Umbilical cord (tissue), 2 donors: ENCODE measurements at places on chromosomes 16 and 17.

DNA sequence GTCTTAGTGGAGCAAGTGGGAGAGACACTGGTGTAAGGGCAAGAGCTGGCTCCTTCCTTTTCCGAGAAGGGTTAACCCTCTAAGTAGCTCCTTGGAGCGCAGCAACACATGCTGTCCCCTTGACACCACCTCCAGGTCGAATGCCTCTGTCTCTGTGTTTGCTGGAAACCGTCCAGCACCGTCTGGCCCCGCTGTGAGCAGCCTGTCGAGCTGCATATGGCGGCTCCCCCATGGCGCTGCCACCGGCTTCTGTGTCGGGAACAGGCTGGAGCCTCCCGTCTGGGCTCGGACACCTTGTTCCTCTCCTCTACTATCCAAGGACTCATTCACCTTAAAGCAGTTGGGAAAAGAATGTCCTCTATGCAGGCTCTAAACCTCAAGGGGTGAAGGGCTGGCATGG is 28.9 kb upstream of the WSCD1 start:
- DNase-seq, result no peak

DNA sequence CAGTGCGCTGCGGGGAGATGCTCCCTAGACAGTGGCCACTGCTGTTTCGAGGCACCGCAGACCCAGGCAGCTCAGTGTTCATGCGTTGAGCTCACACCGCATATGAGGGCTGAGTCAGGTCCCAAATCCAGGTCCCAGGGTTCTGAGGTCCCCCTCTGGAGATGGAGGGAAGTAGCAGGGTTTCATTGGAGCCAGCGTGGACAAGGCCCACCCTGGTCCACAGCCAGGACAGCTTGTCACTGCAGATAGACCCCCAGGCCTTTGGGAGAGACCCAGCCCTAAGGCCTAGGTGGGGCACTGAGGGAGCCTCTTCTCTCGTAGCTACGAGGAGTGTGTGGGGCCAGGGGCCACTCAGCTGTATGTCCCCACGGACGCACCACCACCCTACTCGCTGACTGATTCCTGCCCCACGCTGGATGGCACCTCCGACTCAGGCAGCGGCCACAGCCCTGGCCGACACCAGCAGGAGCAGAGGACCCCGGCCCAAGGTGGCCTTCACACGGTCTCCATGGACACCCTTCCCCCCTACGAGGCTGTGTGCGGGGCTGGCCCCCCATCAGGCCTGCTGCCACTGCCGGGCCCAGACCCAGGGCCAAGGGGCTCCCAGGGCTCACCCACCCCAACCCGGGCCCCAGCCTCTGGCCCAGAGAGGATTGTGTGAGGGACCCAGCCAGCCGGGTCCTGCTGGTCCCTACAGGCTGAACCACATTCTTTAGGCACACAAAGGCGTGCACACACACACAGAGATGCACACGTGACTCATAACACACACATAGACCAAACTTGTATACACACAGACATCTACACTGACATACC is 53.4 kb downstream of the BEAN1 start:
- DNase-seq, result peak; percentile 51

- peak; percentile 75 for DNase-seq
Measured at GRCh38 chr17:73017658-73018057, 74.8 kb downstream of the SLC39A11 start.

DNA sequence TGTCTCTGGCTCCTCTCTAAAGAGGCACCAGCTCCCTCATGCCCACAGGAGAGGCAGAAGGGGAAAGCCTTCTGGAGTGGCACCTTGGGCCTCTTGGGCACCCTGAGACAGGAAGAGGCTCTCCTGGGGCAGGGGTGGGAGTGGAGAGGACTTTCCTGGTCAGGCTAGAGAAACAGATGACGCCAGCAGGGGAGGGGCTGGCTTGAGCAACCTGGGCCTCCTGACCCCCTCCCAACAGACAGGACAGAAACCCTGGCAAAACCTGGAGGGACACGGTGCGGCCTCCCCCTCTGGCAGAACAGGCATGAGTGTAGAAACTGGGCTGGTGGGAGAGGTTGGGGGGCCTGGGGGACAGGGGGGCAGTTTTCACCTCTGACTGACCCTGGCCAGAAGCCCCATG is 6.1 kb downstream of the SMIM5 start:
- no peak for DNase-seq

GRCh38 chr16:66306366-66307150 is 59.9 kb upstream of the CDH5 start:
- no peak for DNase-seq

DNA sequence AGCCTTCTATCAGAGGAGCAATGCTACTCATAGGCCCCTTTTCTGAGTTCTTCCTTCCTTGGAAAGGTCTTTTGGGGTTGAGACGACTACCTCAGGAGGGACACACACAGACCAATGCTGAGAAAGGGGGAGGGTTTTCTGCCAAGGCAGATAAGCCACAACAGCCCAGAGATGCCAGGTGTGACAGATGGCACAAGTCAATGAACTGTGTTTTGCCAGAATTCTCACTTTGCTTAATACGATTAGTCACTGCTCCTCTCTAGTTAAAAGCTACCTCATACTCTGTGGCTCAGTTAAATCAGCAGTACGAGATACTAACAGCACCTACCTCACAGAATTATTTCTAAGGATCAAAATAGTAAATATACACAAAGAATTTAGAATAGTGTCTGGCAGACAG is 8.0 kb downstream of the BRD7 start:
- DNase-seq, result no peak

DNA sequence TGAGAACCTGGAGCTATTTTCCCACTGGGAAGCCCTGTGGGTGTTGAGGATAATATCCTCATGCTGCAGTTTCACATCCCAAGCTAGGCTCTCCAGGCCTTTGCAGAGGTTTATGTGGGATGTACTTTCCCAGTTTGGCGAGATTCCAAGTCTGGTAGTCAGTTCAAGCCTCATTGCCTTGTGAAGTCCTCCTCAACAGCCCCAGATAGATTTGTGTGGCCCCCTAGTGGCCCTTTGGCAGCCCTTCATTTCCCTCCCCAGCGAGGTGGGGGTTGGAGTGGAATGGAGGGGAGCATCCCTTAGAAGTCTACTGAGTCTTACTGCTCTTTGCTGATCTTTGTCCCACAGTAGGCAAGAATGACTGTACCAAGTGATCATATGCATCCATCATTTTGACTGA is 137.9 kb downstream of the CDH11 start:
- DNase-seq, result peak; percentile 88

DNA sequence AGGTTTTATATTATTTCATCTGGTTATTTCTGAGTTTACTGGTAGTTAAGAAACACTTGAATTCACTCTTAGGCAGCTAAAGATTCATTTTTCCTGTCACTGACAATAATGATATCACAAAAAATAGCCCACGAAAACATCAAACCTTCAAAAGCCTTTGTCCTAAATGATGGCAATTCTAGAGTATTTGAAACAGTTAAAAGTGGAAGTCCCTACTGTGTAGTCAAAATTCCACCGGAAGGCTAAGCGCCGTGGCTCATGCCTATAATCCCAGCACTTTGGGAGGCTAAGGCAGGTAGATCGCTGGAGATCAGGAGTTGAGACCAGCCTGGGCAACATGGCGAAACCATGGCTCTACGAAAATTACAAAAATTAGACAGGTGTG is 103.5 kb downstream of the HIC1 start:
- DNase-seq, result no peak

DNA sequence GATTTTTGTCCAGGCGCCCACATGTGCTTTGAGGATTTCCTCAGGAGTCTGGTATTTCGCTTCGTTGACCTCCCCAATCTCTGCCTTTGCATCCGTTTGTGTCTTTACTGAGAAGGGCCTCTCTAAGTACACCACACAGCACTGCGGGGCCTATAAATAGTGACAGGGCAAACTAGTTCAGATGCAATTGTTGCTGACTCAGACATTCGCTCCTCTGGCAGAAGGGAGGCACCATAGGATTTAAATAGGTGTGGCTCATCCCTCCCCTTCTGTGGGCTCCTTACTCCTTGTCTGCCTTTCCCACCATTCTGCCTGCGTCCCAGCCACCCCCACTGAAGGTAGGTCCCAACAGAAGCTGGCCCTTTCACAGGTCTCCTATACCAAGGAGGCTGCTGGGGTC is 192.3 kb downstream of the SHISA9 start:
- DNase-seq, result peak; percentile 54

- no peak for DNase-seq
Measured at GRCh38 chr16:78098087-78098486, 1.4 kb upstream of the WWOX start.

DNA sequence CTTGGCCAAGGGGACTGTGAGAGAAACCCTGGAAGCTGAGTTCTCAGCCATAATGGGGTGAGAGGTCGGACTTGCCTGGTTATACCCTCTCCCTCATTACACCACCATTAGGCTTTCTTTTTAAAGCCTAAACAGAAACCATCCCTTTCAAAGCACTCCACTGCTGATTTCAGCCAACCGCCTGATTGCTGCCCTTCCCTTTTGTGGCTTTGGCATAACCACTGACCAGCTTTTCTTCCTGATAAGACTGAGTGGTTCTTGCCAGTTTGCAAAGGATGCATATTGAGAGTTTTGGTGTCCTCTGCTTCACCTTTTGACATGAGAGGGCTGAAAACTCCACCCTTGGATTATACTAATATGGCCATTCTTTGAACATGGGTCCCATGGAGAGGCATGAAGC is 308.2 kb upstream of the GOT2 start:
- no peak for DNase-seq

- no peak for DNase-seq
Measured at GRCh38 chr17:78130090-78130436, 508 bp upstream of the TMC8 start.

DNA sequence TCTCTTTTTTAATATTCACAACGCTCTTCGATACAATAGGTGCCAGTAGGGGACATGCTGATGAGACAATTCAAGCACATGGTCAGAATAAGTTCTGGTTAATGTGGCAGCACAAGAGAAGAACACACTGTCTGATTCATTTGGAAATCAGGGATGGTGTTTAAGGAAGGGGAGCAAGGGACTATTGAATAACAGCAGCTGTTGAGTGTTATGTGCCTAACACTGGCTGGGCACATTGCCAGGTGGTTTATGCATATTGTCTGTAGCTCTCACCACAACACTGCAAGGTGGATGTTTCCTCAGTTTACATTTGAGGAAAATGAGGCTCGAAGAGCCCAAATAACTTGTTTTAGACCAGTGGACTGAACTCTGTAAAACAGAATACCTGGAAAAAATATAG is 44.2 kb downstream of the LYRM9 start:
- no peak for DNase-seq

DNA sequence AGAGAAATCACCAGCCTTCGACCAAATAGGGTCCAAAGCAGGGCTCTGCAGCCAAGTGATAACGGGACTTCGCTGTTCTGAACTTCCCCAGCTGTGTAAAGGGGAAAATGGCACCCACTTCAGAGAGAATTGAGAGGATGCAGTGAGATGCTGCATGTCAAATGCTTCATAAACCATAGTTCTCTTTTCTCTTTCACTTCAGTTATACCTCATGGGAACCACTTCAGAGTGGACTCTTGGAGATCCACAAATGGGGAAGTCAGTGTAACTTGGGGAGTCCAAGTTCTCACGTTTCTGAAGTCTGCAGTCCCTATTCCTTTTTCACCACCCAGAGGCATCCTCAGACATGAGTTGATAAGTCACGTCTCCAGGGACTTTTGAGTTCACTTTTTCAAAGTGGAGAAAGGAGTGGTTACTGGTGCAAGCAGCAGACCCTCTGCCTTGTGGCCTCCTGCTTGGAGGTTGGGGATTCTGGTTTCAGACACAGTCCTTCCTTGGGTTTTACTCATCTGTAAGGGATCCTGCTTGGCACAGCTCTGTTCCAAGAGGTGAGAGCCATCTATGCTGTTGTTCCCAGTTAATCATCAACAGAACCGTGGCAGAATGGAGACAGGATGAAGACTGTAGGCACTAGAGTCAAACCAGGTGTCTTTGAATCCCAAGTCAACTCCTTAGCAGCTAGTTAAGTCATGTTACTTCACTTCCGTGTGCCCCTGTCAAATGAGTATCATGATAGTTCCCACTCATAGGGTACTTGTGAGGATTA is 123.4 kb upstream of the NOL11 start:
- DNase-seq, result no peak

GRCh38 chr17:81350320-81350890 is 44.9 kb upstream of the BAHCC1 start:
- no peak for DNase-seq

DNA sequence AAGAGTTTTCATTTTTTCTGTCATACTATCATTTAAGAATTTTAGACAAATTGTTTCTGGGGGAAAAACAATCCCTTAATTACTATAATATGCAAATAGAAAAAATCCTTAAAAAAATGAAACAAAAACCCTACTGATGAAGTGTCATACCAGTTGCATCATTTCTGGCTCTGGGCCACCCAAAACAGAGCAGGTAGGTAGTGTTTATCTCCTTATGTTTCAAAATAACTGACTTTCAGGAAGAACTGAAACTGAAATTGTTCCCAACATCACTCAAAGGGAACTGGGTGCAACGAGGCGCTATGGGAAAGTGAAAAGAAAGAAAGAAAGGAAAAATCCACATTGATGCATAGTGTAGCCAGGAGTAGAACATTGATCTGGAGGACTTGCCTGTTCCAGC is 653.1 kb upstream of the SOX9 start:
- DNase-seq, result no peak

DNA sequence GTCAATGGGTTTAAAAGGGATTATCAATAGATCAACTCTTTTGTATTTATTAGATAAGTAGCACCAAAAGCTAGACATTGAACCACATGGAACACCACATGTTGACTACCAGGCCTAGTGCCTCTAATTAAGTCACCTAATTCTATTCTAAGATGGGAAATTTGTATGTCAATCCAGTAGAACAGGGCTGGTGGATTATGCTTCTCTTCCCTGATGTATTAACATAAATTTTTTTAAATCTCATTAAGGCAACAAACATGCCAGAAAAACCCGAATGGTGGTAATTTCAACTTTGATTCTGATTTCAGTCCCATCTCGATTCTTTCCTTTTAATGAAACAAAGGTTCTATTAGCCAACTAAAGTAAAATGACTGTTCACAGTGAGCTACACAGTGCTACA is 92.6 kb downstream of the KANSL1 start:
- DNase-seq, result no peak

GRCh38 chr17:37301288-37301687 is 74.5 kb upstream of the C17orf78 start:
- DNase-seq, result no peak

DNA sequence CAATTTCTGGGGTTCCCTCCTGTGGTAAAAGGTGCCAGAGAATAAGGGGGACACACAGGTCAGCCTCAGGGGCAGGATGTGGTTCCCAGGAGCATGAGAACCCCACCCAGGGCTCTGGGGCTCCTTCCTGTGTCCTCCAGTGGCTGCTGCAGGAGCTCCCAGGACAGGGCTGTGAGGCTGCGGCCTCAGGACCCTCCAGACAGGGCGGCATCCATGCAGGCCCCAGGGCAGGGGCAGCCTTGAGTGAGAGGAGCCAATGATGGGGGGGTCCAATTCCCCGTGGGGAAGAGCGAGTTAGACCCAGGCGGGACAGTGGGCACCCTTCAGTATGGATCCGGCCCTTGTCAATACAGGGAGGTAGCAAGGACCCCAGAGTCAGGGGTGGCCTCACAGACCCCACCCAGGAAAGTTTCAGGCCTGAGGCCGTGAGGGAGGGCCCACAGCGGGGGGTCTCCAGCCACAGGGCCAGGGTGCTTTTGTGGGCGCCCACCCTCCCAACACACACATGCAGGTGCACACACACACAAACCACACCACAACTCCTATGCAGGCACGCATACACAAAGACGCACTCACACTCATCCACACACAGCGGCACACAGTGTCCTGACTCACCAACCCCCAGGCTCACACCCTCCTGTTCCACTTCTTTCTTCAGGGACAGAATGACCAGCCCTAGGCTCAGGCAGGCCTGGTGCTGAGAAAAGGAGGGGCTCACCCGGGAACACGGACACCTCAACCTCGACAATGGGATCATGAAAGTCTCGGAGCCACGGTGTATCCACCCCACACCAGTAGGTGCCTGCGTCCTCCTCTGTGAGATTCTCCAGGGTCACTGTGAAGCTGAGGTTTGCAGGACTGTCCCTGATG is 1.8 kb downstream of the CD300C start:
- DNase-seq, result no peak
